Cardiac muscle cell (in vitro differentiated cells and primary cell): ENCODE measurements at places on chromosomes 4 and X.

GRCh38 chr4:13580036-13580435, 35.7 kb upstream of the NKX3-2 start:
- no peak for DNase-seq

DNA sequence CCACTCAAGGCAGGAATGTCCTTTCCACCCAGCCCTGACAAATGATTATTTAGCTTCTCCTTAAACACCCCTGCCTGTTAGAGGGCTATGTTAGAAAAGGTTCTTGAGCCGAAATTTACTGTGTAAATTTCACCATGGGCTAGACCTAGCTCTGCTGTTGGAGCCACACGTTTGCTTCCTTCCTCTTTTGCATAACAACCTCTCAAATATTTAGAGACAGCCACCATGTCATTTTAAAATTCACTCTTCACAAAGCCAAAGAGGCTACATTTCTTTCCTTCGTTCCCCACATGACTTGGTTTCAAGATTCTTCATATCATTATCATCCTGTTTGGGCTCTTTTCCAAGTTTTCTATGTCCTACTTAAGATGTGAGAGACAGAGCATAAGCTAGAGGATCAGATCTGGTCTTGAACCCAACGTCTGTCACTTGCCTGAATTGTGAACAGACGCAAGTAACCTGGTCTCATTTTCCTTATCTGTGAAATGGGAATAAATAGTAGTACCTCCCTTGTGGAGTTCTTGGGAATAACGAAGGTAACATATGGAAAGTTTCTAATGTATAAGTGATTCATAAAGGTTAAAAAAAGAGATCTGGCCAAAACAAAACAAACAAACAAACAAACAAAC, 6.7 kb downstream of the DOCK11 start:
- no peak for DNase-seq

DNA sequence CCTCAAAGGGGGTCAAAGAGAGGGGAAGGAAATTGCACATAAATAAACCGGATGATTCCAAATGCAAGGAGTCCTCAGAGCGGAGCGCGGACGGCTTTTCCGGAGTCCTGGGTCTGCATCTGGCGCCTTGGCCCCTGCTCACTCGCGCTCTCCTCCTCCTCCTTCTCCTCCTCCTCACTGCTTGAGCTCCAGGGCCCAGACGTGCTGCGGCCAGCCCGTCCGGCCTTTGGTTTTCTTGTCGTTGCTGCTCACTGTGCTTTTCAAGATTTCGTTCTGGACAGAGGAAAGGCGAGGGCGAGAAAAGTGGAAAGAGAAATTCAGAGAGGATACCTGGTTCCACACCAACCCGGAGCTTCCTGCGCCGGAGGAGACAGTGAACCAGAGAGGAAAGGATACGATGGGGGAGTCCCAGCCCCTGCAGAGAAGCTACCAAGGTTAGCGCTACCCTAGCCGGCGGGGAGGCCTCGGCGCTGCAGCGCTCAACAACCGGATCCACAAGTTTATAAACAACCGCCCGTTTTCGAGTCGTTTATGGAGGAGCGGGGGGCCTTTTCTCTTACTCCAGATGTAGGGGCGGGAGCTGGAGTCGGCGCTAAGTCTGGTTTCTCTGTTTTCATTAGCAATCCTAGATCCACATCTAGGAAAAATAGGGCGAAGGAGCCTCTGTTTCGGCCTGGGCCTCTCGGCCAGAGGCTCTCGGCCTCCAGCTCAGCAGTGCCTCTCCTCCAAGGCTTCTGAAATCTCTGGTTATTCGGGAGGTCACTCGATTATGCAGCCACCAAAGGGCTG, 2.7 kb downstream of the HAND2 start:
- DNase-seq = peak; percentile 73

DNA sequence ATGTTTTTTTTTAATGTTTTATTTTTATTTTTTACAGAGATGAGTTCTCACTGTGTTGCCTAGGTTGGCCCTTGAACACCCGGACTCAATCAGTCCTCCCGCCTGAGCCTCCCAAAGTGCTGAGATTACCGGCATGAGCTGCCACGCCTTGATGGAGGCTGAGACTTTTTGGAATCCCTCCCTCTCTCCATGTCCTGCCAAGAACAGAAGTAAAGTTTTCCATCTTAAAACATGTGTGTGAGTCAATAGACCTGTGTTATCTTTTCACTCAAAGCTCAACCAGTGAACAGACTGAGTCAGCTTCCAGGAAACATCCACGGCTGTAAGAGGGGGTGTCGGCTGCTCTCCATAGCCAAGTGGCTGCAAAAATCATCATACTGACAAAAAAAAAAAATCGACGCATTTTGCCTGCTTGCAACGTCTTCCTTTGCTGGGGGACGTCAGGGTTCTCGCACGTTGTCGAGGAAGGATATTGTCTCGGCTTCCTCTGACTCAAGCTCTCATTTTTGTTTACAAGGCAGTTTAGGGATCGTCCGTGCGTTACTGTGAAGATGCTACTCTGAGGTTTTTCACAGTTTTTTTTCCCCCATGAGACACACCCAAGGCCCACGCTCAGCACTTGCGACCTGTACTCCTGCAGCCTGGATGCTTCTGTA, 10.0 kb upstream of the ASMTL start:
- DNase-seq = no peak

DNA sequence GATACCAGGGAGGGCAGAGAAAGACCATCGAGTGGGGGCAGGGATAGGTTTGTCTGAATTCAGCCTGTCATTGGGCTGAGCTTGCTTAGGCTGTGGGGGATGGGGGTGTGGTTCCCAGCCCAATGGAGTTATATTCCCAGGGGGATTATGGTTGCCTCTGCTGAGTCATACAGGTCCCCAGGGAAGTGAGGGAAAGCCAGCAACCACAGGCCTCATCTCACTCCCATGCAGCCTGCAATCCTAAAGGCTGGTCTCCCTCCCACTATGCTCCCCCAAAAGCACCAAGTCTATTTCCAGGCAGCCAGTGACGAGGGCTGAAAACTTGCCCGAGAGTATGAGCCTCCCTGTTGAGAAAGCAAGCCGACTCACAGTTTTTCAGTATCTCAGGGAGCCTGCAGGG, 39.3 kb downstream of the AFM start:
- no peak for DNase-seq

DNA sequence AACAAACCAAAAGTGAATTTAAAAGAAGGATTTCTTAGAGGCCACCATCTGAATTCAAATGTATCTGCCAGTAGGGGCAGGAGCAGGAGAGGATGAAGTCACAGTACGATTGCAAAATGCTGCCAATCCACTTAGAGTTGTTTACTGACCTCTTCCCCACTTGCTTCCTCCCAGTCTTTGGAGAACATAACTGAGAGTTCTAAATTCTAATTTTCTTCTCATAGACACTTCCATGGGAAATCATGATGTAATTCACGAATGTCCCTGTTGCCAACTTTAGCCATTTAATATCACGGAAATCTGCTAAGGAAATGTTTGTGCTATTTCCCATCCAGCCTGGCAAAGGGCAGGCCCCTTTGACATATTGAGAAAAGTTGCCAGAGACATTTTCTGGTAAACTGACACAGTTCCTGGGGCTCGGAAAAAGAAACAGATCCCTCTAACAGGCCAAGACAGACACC, 33.6 kb upstream of the NOCT start:
- no peak for DNase-seq

GRCh38 chr4:20273793-20274192, 22.1 kb downstream of the SLIT2 start:
- no peak for DNase-seq

- no peak for DNase-seq
Measured at GRCh38 chrX:57905141-57905540, 5.1 kb downstream of the ZXDA start.

GRCh38 chrX:65035446-65035770, 59.2 kb upstream of the ZC4H2 start:
- no peak for DNase-seq

- no peak for DNase-seq
Measured at GRCh38 chr4:110155654-110156053, 42.8 kb downstream of the ELOVL6 start.

- no peak for DNase-seq
Measured at GRCh38 chr4:7475207-7475606, 40.5 kb upstream of the PSAPL1 start.

- peak; percentile 82 for DNase-seq
Measured at GRCh38 chrX:68945603-68946228, 116.9 kb downstream of the EFNB1 start.

DNA sequence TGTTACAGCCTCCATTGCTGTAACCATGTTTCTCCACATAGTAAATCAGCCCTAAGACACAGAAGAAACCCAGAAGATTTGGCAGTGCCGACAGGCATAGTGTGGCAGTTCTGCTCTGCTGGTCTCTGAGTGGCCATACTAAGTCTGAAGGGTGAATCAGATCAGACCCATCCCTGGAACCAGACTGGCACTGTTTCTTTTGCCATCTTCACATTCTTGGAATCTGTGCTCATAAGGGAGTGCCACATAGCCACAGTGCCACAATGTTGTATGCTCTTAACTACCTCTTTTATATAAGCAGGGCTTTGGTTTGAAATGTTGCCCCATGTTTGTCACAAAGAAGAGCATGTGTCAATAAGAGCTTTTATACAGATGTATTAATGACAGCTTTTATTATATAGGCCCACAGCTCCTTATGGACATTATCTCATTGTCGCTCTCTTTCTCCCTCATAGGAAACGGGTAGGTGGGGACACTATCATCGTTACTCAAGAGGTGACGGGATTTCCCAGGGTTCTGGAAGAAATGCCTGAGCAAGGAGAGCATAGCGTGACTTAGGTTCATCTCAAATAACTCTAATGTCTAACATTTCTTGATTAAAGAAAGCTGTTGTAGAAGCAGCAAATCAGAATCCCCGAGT, 128.2 kb downstream of the CBR4 start:
- no peak for DNase-seq

GRCh38 chr4:69760455-69760854, at the start of gene SULT1B1:
Gene SULT1B1 (minus strand): TSS chr4:69760620. CDS start chr4:69755217, 5,403 bp downstream.
- no peak for DNase-seq

- DNase-seq = no peak
Measured at GRCh38 chr4:63361628-63362027, 1047.6 kb downstream of the TECRL start.

- no peak for DNase-seq
Measured at GRCh38 chr4:178192611-178193010, 750.4 kb upstream of the AGA start.

DNA sequence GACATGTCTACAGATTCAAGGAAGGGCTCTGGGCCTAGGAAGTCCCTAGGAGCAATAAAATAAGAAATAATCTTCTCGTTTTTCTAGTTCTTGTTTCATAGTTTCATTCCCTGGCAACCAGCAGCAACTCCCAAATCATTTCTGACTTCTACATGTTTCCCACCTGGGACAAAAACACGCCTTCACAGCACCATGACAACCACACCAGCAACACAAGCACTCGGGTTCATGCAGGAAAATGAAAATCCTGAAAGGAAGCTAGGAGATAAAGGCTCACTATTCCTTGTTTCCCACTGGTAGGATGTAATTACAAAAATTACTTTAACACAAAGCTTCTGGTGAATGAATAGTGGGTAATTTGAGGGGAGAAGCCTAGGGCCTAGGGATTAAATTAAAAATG, 158.9 kb downstream of the ADAMTS3 start:
- no peak for DNase-seq

DNA sequence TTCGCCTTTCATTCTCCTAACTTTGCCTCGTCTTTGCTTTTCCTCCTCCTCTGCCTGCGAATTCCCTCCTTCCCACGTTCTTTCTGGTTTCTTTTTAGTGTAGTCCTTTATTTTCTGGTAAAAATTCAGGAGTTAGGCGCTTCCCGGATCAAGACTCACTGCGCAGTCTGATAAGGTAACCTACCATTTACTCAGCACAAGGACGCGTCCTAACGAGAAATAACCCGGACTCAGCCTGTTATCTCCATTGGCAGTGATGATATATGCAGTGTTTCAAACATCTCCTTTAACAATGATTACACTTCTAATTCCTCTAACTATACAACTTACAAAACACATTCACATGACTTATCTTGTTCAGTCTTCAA, 357 bp upstream of the ETNPPL start:
- DNase-seq = no peak

GRCh38 chr4:93320356-93320755, 508.2 kb upstream of the ATOH1 start:
- no peak for DNase-seq

GRCh38 chr4:165726831-165727230, 146.2 kb upstream of the TLL1 start:
- DNase-seq = no peak

DNA sequence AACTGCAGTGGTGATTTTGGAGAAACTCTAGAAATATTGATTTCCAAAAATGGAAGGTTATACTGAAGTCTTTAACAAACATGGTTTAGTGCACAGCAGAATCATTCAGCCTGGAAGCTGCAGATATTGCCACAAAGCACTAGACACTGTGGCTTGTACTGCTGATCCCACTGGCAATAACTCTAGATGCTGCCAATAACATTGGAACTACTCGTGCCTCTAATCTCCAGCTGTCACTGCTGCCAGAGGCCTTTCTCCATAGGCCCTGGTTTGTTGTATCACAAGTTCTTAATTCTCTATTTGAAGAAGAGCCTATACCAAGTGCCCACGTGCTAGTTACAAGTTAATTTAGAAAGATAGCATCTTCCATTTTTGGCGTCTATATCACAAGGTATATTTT, 19.3 kb downstream of the DMP1 start:
- no peak for DNase-seq

DNA sequence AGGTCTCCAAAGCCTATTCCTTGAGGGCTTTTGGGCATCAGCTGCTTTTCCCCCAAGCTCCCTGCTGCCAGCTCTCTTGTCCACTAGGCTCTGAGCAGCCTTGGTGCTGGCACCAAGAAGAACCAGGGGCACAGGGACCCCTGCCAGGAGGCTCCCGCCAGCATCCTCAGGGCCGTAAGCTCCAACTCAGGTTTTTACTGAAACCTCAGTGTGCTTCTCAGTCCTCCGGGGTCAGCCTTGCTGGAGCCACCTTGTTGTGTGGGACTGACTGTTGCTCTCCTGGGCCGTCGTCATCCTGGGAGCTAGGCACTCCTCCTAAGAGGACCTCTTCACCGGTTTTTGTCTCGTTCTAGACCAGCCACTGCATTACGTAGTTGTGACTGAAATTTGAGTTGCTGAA, 38.9 kb downstream of the NOP14 start:
- no peak for DNase-seq

DNA sequence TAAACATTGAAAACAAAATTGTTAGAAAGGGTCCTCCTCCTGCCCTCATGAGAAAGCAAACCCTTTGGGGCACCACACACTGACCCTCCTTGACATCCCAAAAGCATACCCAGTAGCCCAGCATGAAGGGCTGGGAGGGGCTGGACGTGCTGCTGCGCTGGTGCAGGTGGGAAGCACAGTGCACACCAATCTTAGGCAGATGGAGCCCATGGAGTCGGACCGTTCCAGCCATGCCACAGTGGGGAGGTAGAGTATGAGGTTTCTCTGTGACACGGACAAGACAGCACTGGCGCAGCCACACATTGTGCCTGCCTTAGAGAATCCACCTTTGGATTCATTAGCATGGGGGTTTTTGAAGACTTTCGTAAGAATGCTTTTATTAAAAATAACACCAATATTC, 544.2 kb upstream of the FRG1 start:
- no peak for DNase-seq

GRCh38 chrX:6292599-6292998, 63.9 kb upstream of the NLGN4X start:
- DNase-seq = no peak

DNA sequence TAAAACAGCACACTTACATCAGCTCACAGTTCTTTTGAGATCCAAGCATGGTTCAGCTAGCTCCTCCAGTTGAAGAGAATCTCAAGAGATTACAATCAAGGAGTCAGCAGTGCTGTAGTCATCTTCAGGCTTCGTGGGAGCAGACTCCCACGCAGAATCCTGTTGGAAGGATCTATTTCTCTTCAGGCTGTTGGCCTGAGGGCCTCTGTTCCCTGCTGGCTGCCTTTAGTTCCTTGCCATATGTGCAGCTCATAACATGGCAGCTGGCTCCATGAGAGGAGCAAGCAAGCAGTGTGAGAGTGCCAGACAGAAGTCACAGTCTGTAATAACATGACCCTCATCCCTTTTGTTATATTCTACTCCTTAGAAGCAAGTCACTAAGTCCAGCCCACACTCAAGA, 168.6 kb downstream of the COX18 start:
- peak; percentile 20 for DNase-seq
